ENCODE measurements at places on chromosomes 12 and 14.

GRCh38 chr12:386651-387050 lies 2.5 kb downstream of the KDM5A start:
- DNase-seq = no peak

DNA sequence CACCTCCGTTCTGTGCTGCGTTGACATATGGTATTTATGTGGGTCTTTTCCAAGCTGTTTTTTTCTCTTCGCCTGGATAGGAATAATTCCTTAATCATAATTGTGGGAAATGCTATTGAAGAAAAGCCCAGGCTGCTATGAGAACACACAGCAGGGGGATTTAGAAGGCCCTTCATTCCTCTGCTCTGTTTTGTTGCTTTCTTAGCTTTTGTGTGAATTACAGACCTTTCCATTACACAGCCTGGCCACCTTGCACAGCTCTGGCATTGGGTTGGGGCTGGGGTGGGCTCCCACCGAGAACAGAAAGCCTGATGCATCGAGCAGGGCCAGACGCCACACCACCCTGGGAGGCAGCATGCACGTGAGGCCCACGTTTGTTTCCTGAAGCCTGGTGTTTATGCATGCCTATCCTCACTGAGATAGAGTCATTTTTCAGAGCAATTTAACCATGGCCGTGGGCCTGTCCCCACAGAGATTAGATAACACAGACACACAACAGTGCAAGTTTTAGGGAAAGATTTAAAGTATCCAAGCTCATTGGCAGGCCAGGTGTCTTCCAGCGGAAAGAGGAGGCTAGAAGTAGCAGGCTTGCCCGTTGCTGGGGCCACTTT lies 287.6 kb upstream of the PWP1 start:
- no peak for DNase-seq

DNA sequence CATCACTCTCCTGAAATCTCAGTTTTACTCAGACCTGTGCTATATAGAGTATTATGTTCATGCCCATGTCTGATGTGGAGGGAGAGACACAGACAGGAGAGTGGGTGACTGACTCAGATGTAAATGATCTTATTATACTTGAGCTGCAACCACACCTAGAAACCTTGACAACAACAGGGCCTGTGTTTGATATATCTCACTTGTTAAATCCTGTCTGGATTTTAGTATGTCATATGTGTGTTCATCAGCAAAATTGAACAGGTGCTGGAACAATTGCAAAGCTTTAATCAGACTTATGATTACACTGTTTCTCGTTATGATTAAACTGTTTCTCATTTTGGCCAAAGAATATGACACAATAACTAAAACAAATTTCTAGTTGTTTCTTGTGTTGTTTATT lies 37.7 kb downstream of the DIP2B start:
- DNase-seq = no peak

DNA sequence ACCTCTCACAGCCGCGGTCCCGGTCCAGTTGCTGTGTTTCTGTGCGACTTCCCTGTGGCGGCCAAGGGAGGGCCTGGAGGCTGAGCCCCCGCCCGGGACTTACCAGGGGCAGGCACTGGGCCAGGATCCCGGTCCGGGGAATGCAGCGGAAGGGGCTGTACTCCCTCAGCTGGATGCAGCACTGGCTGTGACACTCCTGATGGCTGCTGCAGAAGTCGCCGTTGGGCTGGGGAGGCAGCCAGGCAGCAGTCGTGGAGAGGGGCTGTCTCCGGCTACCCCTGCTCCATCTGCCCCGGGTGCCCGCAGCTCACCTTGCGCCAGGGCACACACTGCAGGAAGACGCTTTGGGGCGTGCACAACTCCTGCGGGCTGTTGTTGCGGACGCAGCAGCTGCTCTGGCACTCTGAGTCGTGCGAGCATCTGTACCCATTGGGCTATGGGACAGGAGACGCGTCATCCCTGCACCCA lies 6.2 kb downstream of the LRCOL1 start:
- DNase-seq = no peak

GRCh38 chr12:32502693-32503502 lies 103.5 kb downstream of the FGD4 start:
- no peak for DNase-seq

GRCh38 chr14:87600240-87600639 lies 392.7 kb downstream of the GALC start:
- DNase-seq = no peak

GRCh38 chr14:85762526-85762925 lies 232.6 kb downstream of the FLRT2 start:
- no peak for DNase-seq

DNA sequence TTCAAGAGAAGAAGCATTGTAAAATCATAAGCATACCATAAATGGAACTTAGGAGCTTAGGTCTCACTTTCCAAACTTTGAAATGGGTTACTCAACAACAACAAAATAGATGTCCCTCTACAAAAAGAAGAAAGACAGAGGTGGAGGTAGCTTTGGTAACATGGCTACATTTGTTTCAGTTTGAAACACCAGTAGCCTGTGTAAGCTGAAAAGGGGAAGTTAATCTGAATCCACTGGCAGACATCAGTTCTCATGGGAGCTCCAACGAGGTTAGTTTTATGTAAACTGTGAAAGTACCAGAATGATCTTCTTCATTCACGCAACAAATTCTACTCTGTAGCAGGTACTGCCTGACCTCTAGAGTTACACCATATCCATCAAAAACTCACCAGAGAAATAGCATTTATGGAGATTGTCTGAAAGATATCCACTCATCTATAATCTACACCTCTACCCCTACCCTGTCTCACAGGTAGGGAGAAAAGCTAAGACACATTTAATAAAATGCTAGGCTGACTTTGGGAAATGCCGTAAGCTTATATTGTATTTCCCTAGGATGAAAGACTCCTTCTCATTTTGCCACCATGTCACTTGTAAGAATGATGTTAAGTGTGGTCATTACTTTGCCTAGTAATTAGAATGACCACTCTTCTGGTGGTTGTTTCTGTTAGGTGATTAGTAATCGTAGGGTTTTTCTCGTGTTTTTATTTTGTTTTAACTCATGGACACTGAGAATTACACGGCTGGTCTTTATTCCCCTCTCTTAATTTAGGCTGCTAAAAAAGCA lies 224.1 kb downstream of the ASCL1 start:
- no peak for DNase-seq

DNA sequence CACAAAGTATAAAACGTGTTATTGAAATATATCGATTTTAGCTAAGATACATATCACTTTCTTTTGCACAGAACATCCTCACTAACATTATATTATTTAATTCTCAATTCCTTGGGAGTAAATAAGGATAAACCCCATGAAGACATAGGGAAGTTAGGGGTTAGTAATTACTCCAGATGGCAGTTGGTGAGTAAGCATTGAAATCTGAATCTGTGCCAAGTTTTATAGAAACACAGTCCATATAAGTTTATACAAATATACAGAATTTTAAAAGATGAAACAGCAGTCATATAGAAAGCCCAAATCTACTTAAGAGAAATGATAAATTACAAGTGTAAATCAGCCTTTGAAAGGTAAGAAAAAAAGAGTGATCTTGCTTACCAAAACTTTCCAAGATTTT lies 200.4 kb upstream of the SYT10 start:
- no peak for DNase-seq

GRCh38 chr14:22479776-22480464 lies 109.1 kb downstream of the DAD1 start:
- no peak for DNase-seq

- no peak for DNase-seq
These were observed 4.8 kb upstream of the LYZ start for GRCh38 chr12:69343357-69343756.

- DNase-seq = no peak
These were observed 398.8 kb upstream of the RGS6 start for GRCh38 chr14:71533390-71533789.

- DNase-seq = no peak
These were observed 18.5 kb upstream of the SFSWAP start for GRCh38 chr12:131692431-131692830.

- DNase-seq = peak; percentile 57
These were observed at the start of gene NELL2 for GRCh38 chr12:44875954-44876543. Gene NELL2, minus strand, starts transcription at chr12:44876315. Its CDS starts 446 bp downstream, at chr12:44875869.

GRCh38 chr14:103516426-103517173 lies 6.0 kb downstream of the CKB start:
- DNase-seq = no peak

GRCh38 chr12:89883630-89884389 lies 175.2 kb upstream of the ATP2B1 start:
- DNase-seq = no peak

DNA sequence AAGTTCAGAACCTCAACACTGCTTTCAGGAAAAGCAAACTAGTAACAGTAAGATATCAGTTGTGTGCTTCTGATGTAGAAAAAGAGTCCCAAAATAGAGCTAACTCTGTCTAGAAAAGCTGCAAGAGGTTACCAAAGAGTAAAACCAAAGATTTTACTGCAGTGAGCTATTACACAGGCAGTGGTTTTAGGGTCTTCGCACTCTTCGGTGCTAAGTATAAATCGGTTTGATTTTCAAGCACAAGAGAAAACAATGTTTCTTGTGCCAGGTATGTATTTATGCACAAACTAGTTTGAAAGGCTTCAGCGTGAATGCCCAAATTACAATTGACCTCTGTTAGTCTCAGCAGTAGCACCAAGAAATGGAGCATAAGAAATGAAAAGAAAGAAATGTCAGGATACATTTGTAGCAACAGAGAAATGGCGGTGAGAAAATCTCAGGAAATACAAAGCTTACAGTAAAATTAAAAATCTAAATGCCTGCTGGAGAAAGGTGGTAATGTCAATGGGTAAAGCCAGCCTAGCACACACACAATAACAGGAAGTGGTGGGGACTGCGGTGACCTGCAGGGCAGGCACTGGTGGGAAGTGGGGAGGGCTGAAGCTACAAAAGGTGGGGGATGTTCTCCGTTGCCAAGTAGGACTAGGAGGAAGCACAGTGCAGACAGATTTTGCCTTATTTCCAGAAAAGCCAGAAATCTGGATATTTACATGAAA lies 18.0 kb upstream of the DYRK2 start:
- DNase-seq = peak; percentile 45

GRCh38 chr14:52146504-52146903 lies 77.6 kb upstream of the NID2 start:
- DNase-seq = no peak

GRCh38 chr14:59481871-59482540 lies 2.2 kb downstream of the L3HYPDH start:
- DNase-seq = no peak

DNA sequence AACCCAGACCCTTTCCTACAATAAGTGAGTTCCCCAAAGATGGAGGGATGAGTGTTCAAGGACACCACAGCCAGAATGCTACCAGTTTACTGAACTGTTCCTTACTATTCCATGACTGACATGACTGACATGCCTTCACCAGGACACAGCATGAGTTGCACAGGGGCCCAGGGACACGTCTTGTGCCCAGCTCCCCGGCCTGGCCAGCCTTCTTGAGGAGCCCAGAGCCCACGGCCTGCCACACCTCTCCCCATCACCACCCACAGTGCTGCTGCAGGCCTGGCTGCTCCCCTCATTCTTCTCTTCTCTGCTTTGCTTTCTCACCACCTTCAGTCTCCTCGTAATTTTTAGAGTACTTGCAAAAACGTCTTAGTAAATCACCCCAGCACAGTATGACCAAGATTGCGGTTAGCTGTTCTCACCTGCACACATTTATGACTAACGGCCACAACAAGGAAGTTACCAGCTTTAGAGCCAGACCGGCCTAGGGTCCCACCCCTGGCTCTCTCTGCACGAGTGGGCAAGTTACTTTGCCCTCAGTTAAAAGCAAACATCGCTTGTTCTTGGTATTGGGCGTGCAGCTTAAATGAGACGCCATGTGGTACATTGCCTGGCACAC lies 18.5 kb downstream of the PPP2R5E start:
- DNase-seq = no peak

DNA sequence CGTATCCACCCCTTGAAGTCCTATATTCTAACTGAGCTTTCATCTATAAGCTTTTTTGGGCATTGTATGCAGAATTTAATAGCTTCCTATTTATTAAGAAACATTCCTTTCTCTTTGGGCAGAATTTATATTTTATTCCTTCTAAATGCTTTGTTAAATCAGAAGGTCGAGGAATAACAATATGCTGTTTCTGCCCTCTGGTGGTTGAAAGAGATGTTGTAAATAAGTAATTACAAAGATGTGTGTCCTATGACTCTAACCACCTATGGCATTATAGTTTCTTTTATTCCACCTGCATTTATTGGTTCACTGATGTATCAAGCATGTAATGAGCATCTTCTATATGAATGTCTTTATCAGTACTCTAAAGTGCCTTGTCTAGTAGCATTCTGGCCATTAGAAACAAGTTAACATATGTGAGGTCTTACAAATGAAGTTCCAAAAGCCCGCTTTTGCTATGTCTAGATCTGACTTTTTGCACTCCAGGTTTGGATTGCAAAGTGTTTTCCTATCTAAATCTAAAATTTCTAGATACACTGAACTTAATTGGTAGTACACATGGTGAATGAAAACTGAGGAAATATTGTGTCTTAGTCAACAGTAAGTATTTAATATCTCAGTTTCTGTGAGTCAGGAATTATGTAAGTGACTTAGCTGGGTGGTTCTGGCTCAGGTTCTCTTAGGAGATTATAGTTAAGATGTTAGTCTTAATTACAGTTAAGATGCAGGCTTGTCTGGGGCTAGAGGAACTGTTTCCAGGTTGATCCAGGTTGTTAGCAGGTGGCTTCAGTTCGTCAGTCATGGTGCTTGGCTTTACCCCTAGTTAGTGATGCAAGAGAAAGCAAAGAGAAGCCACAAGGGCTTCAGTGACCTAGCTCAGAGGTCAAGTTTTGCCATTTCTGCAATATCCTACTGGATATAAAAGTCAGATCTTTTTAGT lies 57.5 kb downstream of the PLEKHA5 start:
- DNase-seq = no peak

DNA sequence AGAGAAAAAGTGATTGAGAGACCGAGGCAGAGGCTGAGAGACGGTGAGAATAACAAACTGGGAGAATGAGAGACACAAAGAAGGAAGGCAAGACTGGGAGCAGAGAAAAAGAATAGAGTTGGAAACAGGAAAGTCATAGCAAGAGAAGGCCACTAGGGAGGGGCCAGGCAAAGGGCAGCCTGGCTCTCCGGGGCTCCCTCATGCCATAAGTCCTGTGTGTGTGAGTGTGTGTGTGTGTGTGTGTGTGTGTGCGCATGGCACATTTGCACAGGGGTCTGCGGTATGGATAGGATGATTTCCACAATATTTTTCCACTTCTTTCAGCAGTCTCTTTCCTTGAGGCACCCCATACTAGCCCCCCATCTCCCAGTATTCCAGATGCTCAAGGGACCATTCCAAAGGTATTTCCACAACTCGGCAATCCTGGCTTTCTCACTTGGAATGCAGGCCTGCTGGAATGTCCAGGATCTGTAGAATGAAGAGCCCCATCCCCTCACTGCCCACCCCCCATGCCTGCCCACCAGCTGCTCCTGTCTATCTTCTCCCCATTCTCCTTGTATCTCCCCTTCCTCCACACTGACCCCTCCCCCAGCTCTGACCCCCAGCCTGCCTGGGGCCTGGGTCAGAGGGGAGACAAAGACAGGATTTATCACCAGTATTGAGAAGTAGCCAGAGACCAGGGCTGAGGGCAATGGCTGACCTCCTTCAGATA lies 9.0 kb downstream of the GPR84 start:
- DNase-seq = no peak

DNA sequence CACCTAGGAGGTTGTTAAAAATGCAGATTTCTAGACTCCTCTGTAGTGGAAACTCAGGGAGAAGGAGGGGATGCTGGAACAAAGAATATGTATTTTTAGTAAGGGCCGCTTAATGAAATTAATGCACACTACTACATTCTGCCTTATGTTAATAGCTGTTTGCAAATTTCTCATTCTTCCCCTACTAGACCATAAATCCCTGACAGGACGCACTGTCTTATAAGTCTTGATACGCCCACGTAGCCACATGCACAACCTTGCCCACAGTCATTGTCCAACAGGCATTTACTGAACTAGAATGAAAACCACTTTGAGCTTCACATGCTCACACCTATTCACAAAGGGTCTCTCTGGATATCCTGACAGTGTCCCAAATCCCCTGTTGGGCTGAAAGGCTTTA lies 10.5 kb downstream of the KRT2 start:
- DNase-seq = no peak
